ENCODE measurements at places on chromosomes 12 and 14. TPM values are rescaled to one million over a fixed set of nuclear protein-coding genes. Genes with fewer than 3 reads are reported as not detected.

GRCh38 chr14:97723819-97724218 lies 926.6 kb downstream of the VRK1 start:
- no peak for DNase-seq

- no peak for DNase-seq
Observed at GRCh38 chr12:103557628-103558010, 29.5 kb upstream of the STAB2 start.

- DNase-seq = no peak
Observed at GRCh38 chr12:132481345-132481744, 8.6 kb upstream of the FBRSL1 start.

DNA sequence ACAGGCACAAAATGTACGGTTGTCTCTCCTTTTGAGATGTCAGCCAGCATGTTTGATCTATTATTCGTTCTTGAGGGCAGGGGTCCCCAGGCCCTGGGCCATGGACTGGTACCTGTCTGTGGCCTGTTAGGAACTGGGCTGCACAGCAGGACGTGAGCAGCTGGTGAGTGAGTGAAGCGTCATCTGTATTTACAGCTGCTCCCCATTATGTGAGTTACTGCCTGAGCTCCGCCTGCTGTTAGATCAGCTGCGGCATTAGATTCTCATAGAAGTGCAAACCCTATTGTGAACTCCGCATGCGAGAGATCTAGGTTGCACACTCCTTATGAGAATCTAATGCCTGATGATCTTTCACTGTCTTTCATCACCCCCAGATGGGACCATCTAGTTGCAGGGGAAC lies 41.4 kb upstream of the SCN8A start:
- no peak for DNase-seq

- DNase-seq = no peak
Observed at GRCh38 chr12:40907115-40907527, 214.9 kb downstream of the CNTN1 start.

DNA sequence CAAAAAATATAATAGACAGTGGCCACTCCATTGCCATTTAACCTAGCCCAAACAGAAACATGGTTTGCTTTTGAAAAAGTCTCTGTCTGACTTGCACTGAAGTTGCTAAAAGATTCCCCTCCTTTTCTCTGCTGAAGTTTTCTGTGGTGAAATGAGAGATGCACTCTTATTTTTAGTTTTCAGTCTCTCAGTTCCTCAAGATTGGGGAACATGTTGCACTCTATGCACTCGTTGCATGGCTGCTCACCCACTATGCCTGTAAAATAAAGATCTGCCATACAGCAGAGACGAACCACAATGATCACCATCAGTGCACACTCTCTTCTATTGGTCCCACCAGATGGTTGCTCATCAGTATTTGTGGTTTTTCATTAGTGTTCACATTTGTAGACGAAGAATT lies 13.1 kb upstream of the DAAM1 start:
- DNase-seq = no peak

- DNase-seq = no peak
Observed at GRCh38 chr12:43416981-43417380, 135.0 kb downstream of the ADAMTS20 start.

DNA sequence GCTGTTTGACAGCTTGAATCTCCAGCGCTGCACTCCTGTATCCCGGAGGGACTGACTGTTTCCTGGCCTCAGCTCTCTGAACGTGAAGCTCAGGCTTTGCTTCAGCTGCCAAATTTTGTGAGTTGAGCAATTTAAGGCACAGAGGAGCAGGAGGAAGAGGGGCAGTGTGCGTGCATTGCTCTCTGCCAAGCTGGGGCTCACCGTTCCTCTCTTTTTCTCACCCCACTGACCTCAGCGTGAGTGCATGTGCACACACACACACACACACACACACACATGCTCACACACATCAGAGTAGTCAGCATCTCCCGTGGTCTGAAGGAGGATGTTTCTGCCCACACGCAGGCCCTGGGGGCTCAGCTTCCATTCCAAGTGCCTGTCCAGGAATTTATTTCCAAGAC lies 27.8 kb upstream of the BDKRB2 start:
- no peak for DNase-seq

DNA sequence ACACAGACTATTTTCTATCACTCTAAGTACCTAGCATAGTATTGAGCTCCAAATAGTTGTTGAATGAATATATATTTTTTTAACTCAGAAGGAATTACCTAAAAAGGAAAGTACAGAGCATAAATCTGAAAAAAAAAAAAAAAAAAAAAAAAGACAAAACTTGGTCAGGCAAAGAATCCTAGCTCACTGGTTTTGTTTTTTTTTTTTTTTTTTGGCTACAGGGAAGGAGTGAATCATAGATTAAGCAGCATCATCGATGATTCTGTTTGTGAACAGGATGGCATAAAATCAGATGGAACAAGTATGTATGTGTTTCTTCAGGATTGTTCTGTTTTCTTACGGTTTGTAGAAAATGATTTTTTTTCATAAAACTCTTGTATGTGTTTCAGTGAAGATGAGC lies 66.1 kb upstream of the BCAT1 start:
- DNase-seq = no peak

- DNase-seq = no peak
Observed at GRCh38 chr14:76012354-76012753, 26.8 kb downstream of the IFT43 start.

DNA sequence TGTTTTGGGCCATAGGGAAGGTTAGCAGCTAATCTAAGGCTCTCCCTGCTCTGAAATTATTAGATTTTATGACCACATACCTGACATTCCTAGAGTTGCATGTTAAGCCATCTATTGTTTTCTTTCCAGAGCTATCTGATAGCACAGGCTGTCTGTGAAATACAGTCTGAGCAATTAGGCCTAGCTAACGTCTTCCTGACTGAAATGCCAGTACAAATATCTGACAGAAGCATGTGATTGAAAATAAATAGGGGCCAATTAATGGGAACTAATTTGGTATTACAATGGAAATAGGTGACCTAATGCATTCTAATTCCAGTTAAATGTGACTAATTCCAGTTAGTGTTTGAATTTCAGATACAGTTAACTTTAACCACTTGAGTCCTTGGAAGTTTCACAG lies 115.2 kb downstream of the C12orf75 start:
- DNase-seq = no peak

DNA sequence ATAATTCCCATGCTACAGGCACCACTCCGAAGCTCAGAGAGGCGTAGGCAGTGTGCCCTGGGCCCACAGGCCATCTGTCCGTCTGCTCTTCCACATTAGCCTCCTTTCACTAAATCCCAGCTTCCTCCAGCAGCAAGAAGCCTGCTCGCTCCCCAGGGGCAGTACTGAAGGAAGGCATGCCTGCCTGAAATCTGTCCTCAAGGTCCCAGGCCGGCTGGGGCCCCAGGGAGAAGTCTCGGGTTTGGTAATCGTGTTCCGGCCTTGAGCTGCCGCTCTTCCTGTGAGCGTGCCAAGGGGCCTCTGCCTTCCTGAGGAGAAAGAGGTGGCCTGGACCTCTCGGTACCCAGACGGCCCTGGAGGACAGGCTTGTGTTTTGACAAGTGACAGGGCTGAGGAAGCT lies 15.2 kb upstream of the DLK1 start:
- DNase-seq = no peak

DNA sequence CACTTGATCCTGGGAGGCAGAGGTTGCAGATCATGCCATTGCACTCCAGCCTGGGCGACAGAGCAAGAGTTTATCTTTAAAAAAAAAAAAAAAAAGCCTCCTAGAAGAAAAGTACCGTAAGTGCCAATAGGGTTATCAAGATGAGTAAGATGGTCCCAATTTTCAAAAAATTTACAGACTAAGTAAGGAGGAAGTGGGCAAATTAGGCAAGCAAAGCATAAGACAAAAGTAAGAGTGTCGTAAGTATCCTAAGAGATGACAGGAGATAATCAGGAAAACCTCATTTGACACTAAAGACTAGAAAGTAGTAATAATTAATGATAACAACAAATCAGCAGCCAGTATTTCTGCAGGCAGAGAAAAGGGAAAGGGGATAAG lies 12.2 kb downstream of the PYM1 start:
- DNase-seq = no peak

DNA sequence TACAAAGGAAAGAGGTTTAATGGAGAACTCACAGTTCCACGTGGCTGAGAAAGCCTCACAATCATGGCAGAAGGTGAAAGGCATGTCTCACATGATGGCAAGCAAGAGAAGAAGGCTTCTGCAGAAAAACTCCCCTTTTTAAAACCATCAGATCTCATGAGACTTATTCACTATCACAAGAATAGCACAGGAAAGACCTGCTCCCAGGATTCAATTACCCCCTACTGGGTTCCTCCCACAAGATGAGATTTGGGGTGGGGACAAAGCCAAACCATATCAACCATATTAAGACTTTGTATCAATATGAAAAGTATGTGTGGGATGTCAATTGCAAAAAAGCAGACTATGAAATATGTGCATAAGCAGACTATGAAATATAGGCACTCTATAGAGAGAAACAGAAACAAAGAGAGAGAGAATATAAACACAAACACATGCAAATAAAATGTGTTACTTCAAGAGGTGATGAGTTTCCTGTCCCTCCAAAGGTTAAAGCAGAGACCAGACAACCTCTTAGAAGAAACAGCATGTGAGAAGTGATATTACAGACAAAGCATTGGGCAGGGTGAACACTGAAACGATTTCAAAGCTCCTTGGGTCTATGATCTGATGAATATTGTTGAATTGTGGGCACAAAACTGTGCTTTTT lies 151.2 kb upstream of the KRR1 start:
- no peak for DNase-seq

The TSPAN19 gene
- not detected for total RNA-seq

The BEGAIN gene
- 1.1 TPM for total RNA-seq

The ADAM21 gene
- not detected for total RNA-seq

The ZBTB1 gene
- 8.1 TPM for total RNA-seq

The ESPL1 gene
- 47.9 TPM for total RNA-seq

The KLC1 gene
- total RNA-seq = 73.7 TPM

The SMAGP gene
- total RNA-seq = 29.7 TPM

The MIP gene
- total RNA-seq = 0.29 TPM

The FITM1 gene
- 0.20 TPM for total RNA-seq

The RDH16 gene
- 0.36 TPM for total RNA-seq

The SELPLG gene
- 2.2 TPM for total RNA-seq

Measured in K562 (cell line).